Left lung (tissue), 14 donors: ENCODE measurements at places on chromosomes 11 and 22. TPM values are rescaled to one million over a fixed set of nuclear protein-coding genes. Genes with fewer than 3 reads are reported as not detected.

DNA sequence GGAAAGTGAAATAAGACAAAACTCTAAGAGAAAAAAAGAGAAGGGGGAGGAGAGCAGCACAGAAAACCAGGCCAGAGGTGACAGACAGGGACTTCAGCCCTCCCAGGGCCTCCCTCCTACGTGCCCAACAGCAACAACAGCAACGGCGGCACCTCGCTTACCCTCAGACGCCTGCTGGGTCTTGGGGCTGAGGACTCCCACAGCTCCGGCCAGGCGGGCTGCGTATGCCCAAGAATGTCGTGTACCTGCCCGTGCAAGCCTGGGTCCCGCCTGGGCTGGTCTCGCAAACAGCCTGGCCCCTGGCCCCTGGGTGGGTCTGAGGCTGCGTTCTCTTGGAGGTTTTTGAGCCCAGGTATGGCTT lies 30.5 kb downstream of the ARAP1 start:
- no peak for DNase-seq

DNA sequence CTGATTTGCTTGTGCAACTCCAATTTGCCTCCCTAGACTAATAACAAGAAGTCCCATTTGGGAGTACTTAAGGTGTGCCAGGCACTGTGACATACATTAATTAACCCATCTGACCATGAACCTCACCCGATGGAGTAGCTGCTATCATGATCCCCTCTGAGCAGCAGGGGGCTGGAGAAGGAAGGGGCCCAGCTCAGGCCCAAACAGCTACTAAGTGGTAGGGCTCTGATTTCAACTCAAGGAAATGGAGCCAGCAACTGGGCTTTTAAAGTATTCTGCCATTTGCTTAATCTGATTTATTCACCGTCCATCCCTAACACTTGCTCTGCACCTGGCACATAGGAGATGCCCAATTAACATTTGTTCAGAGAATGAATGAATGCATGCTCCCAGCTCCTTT lies 1.2 kb downstream of the CRYBB1 start:
- no peak for DNase-seq

DNA sequence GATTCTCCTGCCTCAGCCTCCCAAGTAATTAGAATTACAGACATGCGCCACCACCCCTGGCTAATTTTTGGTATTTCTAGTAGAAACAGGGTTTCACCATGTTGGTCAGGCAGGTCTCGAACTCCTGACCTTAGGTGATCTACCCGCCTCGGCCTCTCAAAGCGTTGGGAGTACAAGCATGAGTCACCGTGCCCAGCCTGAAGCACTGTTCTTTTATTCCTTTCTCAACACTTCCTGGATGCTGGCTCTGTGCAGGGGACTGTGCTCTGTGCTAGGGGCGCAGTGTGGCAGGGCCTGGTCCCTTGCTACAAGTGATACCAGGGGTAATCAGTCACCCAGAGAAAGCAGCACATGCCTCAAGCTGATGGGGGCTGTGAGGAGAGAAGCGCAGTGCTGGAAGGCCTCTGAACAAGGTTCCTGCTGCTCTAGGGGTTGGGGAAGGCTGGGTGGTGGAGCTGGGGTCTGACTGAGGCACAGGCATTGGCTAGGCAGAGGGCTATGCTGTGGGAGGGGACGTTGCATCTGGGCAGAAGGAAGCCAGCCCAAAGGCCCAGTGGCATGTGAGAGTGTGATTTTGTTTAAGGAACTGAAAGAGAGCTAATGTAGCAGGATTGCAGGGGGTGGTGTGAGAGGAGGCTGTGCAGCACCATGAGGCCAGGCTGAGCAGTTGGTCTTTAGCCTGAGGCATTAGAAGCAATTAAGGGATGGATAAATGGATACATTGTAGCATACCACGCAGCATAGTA lies 42.5 kb downstream of the CABIN1 start:
- DNase-seq, result no peak

- no peak for DNase-seq
Observed at GRCh38 chr11:104146421-104146820, 17.5 kb downstream of the PDGFD start.

DNA sequence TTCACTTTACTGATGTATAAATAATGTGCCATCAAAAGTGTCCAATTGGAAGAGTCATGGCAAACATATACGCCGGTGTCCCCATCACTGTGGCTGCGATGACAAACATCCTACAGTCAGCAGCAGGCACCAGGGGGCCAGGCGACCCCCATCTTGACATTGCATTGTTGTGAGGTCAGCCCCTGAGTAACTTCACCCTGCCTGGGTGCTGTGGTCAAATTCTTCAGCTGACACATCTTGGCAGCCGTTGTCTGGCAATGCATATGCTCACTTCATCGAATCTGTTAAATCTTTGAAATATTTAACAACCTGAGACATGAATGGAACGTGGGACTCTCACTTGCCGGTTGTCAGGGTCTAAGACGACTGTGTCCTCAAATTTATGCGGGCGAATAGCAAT lies 430.9 kb downstream of the BRD1 start:
- no peak for DNase-seq

DNA sequence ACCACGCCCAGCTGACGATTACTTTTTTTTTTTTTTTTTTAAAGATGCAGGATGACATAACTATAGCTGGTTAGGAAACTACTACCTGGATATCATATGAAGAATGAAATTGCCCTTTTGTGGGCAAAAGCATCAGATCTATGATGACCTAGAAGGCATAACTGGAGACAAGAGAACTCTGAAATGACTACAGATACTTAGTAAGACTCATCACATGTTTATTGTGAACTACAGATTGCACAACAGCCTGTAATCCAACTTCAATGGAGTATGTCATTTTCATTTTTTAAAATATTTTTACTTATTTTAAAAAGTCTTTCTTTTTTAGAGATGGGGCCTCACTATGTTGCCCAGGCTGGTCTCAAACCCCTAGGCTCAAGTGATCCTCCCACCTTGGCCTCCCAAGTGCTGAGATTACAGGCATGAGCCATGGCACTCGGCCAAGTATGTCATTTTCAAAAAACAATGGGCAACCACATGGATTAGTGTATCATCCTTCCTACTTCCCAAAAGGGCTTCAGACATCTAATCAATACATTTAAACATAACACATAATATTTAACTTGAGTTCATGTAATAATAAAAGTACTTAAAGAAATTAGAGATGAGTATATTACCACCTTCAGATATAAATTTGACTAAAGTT lies 3.3 kb downstream of the MTMR2 start:
- no peak for DNase-seq

GRCh38 chr11:65919573-65920371 lies 546 bp downstream of the DRAP1 start:
- DNase-seq, result no peak

- DNase-seq, result no peak
Observed at GRCh38 chr11:110766316-110766715, 54.1 kb upstream of the ARHGAP20 start.

DNA sequence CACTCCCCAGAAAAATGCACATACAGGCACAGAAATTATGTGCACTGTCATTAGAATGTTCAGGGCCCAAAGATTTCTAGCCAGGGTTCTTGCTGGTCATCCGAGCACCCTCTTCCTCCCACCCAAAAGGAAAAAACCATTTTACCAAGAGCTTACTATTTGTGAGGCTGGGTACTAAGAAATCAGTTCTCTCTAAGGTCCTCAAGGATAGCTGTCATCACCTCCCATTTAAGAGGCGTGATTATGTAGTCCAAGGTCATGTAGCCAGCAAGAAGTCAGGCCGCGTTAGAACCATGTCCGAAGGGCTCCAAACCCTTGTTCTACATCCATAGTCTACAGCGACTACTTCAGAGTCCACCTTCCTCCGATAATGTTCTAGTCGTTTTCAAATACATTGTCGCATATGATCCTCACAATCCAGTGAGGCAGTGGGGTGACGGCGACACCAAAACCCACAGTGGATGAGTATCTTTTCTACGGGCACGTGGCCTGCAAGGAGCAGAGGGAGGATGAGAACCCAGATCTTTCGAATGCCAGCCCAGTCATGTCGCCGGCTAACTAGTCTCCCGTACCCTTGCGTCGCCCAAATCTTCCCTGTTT lies 634 bp downstream of the TIMM8B start:
- DNase-seq, result no peak

DNA sequence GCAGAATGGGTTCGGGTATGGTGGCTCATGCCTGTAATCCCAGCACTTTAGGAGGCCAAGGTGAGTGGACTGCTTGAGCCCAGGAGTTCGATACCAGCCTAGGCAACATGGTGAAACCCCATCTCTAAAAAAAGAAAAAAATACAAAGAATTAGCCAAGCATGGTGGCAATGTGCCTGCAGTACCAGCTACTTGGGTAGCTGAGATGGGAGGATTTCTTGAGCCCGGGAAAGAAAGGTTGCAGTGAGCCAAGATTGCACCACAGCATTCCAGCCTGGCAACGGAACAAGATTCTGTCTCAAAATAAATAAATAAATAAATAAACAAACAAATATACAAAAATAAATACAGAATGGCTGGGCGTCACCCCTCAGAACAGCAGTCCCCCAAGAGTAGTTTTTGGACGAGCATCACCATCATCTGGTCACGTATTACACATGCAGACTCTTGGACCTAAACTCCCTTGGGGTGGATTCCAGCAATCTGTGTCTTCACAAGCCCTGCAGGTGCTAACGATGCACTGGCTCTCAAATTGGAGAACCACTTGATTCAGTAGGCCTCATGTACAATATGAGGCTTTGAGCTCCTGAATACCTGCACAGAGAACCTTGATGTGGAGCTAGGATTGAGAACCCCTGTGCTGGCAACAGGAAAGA lies 33.5 kb downstream of the CLMP start:
- no peak for DNase-seq

DNA sequence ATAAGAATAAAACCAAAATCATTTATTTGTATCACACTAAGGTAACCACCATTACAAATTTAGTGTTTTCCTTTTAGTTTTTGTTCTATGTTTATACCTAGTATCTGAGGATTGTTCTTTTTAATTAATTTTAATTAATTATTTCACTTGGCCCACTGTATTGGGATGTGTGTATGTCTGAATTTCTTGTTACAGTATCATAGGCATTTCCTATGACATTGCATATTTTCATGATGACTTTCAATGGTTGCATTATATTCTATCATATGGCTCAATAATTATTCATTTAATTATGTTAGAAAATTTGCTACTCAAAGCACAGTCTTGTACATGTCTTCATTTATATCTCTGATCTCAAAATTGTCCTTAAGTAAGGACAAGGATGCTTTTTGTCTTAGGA lies 41.0 kb downstream of the C11orf71 start:
- DNase-seq, result no peak

- no peak for DNase-seq
Observed at GRCh38 chr11:86174101-86175046, 70.2 kb upstream of the EED start.

- no peak for DNase-seq
Observed at GRCh38 chr11:92269021-92269420, 44.4 kb downstream of the FAT3 start.

DNA sequence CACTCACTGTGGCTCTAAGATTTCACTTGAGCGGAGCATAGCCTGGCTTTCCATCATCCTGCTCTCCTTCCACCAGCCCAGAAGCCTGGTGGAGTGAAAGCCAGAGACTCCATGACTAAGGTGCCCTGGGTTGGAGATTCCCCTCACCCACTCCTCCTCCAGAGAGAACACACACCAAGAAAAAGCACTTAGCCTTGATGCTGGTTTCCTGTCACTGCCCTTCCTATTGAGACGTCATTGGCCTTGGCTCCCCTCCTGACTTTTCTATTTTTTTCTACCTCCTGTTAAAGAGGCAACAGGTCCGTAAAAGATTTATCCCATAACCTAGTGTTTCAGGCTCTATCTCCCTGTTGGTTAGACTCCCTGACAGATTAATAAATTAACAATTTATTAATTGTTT lies 38.5 kb upstream of the APLNR start:
- no peak for DNase-seq

GRCh38 chr22:20786536-20786979 lies 12.6 kb downstream of the SERPIND1 start:
- no peak for DNase-seq

- DNase-seq, result no peak
Observed at GRCh38 chr11:47280860-47281259, 10.9 kb downstream of the MADD start.

DNA sequence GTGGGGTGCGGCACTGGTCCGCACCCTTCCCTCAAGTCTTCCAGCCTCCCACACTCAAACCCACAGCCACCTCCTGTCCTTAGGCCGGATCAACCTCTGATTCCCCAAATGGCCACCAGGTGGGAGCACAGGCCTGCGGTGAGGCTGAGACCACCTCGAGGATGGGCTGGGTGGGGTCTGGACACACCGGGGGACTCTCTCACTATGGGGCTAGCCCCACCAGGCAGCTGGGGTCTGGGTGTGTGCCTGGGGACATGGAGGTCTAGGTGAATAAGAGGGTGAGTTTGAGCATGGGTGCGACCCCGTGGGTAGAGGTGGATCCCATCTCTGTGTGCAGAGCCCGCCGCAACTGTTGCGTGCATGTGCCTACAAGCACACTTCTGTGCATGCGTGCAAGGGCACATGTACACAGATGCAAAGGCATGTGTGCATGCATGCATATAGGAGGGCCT lies 32.6 kb downstream of the MYO18B start:
- no peak for DNase-seq

DNA sequence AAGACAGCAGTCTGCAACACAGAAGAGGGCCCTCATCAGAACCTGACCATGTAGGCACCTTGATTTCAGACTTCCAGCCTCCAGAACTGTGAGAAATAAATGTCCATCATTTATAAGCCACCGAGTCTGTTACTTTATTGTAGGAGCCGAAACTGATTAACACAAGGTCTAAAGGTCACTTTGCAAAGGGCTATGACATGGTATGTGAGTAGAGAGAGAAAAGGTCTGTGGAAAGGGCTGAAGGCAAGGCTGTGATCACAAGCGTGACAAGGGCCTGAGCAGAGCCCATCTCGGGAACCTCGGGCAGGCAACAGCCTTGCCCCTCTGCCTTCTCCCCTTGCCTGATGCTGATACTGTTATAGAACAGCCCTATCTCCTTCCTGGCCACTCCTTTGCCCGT lies 73.4 kb upstream of the TEAD1 start:
- no peak for DNase-seq

DNA sequence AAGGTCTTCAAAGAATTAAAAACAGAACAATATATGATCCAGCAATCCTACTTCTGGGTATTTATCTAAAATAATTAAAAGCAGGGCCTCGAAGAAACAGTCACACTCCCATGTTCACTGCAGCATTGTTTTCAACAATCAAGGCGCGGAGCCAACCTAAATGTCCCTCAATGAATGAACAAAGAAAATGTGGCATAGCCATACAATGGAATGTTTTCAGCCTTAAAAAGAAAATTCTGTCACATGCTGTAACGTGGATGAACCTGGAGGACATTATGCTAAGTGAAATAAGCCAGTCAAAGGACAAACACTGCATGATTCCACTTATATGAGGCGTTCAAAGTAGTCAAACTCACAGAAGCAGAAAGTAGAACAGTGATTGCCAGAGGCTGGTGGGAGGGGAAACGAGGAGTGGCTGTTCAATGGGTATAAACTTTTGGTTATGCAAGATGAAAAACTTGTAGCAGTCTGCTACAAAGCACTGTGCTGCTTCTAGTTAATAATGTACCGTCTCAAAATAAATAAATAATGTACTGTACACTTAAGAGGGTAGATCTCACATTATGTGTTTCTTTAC lies 41.2 kb downstream of the SNX19 start:
- no peak for DNase-seq

PGA5 gene
- 0.40 TPM for polyA plus RNA-seq

SCGB1C1 gene
- polyA plus RNA-seq, result not detected

ELMOD1 gene
- 6.0 TPM for polyA plus RNA-seq

SCO2 gene
- 2.1 TPM for polyA plus RNA-seq

FGF3 gene
- polyA plus RNA-seq, result not detected

CXCR5 gene
- not detected for polyA plus RNA-seq

HEPN1 gene
- polyA plus RNA-seq, result not detected

MFRP gene
- polyA plus RNA-seq, result 0.04 TPM

HBG2 gene
- 5,470 TPM for polyA plus RNA-seq

GAL gene
- not detected for polyA plus RNA-seq

NLRP10 gene
- polyA plus RNA-seq, result not detected

EXPH5 gene
- polyA plus RNA-seq, result 7.4 TPM

FREY1 gene
- 0.51 TPM for polyA plus RNA-seq
